Activated CD8-positive, alpha-beta T cell treated with anti-CD3 and anti-CD28 coated beads for 36 hours (primary cell): ENCODE measurements at places on chromosomes 2 and 18.

DNA sequence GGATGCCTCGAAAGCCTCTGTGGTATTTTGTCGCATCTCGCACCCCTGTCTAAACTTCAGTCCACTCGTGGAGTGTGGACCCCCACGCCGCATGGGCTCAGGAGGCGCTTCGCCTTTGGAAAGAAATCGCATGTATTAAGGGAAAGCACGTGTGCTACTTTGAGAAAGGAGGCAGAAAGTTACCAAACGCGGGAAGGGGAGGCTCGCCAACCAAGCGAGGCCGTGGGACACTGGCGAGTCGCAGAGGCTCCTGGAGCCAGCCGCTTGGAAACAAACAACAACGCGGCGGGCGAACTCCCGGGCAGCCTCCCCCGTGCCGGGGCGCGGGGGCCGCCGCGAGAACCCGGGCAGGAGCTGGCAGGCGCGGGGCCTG, 455 bp upstream of the AGAP1 start:
- DNase-seq: no peak

DNA sequence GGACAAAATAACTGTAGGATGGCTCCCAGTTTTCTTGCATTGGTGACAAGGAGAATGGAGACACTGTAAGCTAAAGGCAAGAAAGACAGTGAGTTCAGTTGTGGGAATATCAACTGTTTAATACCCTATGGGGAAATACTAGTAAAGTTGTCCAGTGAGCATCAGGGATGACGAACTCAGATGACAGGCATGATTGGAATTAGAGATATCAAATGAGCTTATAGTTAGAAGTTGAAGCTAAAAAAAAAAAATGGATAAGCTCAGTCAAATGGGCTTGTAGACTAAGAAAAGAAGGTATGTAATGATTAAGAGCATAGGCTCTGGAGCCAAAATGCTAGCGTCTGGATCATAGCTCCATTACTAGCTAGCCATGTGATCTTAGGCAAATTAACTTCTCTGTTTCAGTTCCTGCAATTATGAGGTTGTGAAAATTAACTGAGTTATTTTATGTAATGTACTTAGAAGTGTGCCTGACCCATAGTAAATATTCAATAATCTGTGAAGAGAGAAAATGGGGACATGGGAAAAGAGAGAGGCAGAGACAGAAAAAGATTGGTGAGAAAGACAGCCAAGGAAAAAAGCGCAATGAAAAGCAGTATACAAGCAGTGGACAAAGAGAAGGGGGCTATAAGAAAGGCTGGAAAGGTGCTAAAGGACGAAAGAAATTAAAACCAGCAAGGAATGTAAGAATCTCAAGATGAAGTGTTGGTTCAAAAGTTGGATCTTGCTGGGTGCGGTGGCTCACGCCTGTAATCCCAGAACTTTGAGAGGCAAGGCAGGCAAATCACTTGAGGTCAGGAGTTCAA, 95.7 kb upstream of the SLC39A10 start:
- DNase-seq: no peak

GRCh38 chr2:111656894-111657293, 227.1 kb downstream of the ANAPC1 start:
- no peak for DNase-seq

DNA sequence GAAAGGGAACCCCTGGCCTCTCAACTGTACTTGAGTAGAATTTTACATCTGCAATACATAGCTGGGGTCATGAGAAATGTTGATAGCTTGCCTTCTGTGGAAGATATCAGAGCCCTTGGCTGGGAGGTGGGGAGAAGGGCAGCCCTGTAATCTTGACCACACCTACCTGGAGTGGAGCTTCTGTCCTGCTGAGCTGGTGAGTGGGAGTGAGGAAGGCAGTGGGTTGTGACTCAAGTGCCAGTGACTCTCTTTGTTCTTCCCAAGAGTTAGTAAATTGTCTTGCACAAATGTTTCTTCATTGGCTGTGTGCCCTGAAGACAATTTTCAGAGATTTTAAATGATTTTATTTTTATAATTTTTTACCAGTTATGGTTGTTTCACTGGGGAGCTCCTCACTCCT, 277.3 kb downstream of the MBD5 start:
- no peak for DNase-seq

DNA sequence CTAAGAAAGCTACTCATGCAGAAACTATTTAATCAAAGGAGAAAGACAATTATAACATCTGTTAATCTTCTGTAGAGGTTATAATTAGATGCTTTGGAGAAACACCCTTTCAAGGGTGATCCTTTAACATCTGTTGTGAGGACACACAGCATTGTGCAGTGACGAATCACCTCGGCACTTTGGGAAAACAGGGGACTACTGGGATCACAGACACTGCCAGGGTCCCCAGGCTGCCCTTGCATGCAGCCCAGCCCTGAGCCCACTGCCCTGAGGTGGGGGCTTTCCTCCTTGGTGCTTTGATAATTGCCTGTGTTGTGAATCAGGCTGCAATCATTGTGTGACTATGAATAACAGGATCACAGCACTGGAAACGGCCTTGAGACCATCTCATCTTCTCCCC, 10.6 kb downstream of the NCKAP5 start:
- no peak for DNase-seq

GRCh38 chr2:179377296-179377695, 112.7 kb upstream of the SESTD1 start:
- no peak for DNase-seq

- no peak for DNase-seq
Measured at GRCh38 chr2:228594012-228594411, 412.5 kb upstream of the SPHKAP start.

DNA sequence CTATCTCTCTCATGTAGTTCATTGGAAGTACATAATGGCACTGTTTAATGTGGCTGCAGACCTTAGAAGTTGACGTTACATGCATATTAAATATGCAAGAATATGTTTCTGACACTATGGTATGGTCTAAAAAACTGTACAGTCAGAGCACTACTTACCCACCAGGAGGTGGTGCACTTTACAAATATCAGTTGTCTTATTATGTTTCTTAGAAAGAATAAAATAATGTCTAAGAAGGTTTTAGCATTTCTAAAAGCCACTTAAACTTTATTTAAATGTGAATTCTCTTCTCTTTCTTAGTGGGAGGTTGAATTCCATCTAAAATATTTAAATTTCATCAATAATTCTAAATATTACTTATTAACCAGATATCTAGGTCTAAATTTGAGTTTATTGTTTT, 4.3 kb downstream of the TMEFF2 start:
- no peak for DNase-seq

DNA sequence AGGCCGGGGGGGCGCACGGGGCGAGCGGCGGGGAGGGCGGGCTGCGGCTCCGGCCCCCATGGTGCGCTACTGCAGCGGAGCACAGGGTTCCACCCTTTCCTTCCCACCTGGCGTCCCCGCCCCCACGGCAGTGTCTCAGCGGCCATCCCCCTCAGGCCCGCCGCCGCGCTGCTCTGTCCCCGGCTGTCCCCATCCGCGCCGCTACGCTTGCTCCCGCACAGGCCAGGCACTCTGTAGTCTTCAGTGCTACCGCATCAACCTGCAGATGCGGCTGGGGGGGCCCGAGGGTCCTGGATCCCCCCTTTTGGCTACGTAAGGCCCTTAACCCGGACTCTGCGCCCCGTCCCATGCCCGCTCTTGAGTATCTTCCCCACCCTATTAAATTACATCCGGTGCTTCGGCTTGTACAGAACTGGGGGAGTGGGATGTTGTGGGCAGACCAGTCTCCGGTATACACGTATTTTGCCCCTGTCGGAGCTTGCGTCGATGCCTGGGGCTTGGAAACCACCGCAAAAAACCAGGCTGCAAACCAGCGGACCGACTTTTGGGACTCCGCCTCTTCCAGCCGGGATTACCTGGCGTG, 598 bp upstream of the WBP1 start:
- peak; percentile 90 for DNase-seq

- DNase-seq: peak; percentile 38
Measured at GRCh38 chr18:75226286-75226955, 15.8 kb downstream of the TSHZ1 start.

DNA sequence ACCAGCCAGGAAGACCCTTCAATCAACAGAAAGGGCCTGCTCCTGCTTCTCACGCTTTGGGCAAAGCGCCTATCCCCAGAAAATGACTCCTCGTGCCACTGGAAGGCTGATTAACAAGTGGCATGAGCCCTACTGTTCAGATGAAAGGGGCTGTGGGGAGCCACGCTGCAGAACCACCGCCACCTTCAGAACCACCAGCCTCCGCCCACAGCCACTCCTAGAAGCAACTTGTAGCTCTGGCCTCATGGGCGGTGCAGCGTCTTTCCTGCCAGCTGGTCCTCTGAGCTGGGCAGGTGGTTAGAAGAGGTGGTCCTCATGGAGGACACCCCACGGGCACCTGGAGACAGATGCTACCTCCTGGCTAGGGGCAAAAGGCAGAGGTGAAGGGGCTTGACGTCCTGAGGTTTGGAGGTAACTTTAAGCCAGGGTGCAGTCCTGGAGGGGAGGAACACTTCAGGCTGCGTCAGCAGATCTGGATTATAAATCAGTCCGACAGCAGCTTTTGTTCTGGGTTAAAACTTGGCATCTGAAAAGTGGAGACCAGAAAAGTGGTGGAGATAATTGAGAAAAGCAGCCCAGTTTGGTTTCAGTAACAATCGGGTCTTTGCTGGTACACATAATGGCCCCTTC, 861 bp upstream of the SEMA4C start:
- peak; percentile 83 for DNase-seq

DNA sequence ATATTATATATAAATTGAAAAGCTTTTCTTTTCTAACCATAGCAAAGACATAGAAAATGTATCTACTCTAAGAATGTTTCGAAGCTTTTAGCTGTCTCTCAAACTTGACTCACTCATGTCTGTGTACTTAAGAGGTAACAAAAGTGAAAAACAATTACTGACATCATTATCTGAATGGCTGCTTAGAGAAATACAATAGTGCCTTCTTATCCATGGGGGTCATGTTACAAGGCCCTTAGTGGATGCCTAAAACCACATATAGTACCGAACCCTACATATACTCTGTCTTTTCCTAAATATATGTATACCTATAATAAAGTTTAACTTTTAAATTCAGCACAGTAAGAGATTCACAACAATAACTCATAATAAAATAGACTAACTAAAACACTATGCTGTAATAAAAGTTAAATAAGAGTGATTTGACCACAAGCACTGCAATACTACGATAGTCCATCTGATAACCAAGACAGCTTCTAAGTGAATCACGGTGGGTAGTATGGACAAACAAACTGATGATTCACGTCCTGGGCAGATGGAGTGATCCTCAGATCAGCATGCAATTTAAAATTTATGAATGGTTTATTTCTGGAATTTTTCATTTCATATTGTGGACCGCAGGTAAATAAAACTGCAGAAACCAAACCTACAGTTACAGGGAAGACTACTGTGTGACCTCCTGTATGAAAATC, 246.2 kb downstream of the XIRP2 start:
- DNase-seq: no peak

GRCh38 chr2:76197842-76198448, 487.2 kb upstream of the GCFC2 start:
- DNase-seq: peak; percentile 69

- DNase-seq: no peak
Measured at GRCh38 chr18:293536-293935, 25.7 kb upstream of the THOC1 start.

- no peak for DNase-seq
Measured at GRCh38 chr18:2407961-2408360, 163.3 kb downstream of the METTL4 start.

- DNase-seq: no peak
Measured at GRCh38 chr18:51039138-51040112, 9.4 kb downstream of the SMAD4 start.

DNA sequence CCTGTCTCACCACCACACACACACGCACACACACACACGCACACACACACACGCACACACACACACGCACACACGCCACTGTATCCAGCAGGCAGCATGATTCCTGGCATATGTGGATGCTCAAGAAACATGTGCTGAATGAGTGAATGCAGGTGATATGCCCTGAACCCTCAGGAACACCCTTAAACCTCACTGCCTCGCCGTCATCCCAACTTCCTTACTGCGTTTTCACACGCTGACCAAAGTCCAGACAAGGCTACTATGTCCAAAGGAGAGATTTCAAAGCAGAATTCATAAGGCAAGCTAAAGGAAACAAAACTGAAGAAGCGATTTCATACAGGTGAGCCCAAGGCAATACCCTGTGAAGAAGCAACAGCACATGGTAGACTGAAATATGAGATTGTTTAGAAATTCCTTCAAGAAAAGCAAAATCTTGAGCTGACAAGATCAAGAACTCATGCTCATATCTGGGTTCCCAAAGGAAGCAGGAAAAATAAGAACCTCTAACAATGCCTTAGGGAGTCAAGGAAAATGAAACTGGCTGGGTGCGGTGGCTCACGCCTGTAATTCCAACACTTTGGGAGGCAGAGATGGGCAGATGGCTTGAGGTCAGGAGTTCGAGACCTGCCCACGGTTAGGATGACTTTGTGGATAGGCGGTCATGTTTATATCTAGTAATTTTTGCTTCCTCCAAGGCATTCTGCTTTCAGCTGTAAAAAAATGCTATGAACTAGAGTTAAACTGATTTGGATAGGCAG, 69.1 kb downstream of the TNFRSF11A start:
- DNase-seq: no peak

DNA sequence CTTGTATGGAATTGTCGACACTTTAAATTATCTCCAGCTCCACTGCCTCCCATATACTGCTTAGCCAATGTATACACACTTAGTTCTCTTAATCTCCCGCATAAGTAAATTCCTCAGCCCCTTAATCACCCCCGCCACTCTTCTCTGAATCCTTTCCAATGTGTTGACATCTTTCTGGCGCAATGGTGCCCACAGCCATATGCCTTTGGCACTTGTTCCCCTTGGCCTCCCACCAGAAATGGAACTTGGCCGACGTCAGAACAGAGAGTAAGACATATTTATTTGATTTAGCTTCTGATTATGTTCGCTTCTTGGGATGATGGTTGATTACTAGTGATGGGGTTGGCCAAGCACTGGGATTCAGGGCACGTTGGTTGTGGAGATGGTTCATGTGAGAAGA, 1089.3 kb upstream of the CELF4 start:
- DNase-seq: no peak

DNA sequence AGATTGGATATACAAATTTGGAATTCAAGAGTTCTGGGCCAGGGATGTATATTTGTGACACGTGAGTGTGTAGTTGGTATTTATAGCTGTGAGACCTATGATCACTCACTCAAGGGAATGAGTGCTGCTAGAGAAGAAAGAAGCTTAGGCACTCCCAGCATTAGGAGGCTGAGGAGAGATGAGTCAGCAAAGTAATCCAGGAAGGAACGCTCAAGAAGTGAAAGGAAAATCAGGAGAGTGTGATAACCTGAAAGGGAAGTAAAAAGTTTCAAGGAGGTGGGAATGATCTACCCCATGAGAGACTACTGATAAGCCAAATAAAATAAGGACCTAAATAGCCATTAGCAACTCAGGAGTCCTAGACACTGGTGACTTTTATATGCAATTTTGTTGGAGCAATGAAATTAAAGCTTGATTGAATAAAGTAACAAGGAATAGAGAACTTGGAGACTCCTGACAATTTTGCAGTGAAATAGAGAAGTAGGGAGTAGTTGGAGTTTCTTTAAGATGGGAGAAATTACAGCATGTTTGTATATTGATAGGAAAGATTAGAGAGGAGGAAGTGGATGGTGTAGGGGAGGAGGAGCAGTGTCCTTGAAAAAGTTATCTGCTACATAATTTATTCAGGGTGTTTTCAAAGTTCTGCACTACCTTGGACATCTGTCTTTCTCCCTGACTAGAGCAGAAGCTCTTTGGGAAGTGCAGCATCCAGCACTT, 89.9 kb downstream of the UBE2E3 start:
- DNase-seq: no peak

- DNase-seq: no peak
Measured at GRCh38 chr2:105773568-105773967, 28.9 kb downstream of the NCK2 start.
